ENCODE measurements at places on chromosomes 16 and 17.

DNA sequence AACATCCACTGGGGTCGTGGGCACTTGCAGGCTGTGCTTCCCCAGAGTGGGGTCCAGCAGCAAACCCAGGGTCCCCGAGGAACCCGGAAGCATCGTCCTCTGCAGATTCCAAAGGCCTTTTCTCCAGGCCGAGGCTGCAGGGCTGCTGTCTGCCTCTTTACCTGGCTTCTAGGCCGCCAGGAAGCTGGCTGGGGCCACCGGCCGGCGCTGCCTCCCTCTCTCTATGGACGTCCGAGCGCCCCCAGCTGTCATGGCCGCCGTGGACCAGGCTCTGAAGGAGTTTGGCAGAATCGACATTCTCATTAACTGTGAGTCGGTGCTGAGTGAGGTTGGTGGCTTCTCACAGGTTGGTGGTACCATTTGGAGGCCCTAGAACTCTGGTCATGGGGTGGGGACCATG, 5.6 kb downstream of the DECR2 start:
- no peak for DNase-seq

GRCh38 chr16:50444526-50444925, 75.7 kb upstream of the BRD7 start:
- no peak for DNase-seq

- DNase-seq: no peak
Measured at GRCh38 chr16:54651440-54652195, 279.0 kb upstream of the IRX5 start.

DNA sequence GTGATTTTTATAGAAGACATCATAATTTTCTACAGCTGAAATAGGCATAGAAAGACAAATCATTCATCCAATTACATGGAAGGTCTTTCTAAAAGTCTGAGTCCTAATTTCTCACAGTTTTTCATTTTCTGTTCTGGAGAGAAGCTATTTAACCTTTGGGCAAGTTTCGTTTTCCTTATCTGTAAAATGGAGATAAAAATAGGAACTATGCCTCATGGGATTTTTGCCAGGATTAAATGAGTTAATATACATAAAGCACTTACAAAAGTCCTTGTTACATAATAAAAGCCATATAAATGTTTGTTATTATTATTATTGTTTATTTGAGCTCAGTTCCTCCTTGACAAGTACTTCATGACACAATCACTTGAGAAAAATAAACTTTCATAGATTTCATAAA, 121.4 kb downstream of the SKAP1 start:
- DNase-seq: no peak

Measured in B cell (primary cell).